Upper lobe of left lung (tissue), 6 donors: ENCODE measurements at places on chromosomes 16 and 17. TPM values are rescaled to one million over a fixed set of nuclear protein-coding genes. Genes with fewer than 3 reads are reported as not detected.

C17orf78 gene
- not detected for total RNA-seq

SLC9A5 gene
- total RNA-seq: 3.1 TPM

GRCh38 chr16:87490096-87490798, 2.6 kb downstream of the ZCCHC14 start:
- DNase-seq: no peak

IL21R gene
- 4.2 TPM for total RNA-seq

DNA sequence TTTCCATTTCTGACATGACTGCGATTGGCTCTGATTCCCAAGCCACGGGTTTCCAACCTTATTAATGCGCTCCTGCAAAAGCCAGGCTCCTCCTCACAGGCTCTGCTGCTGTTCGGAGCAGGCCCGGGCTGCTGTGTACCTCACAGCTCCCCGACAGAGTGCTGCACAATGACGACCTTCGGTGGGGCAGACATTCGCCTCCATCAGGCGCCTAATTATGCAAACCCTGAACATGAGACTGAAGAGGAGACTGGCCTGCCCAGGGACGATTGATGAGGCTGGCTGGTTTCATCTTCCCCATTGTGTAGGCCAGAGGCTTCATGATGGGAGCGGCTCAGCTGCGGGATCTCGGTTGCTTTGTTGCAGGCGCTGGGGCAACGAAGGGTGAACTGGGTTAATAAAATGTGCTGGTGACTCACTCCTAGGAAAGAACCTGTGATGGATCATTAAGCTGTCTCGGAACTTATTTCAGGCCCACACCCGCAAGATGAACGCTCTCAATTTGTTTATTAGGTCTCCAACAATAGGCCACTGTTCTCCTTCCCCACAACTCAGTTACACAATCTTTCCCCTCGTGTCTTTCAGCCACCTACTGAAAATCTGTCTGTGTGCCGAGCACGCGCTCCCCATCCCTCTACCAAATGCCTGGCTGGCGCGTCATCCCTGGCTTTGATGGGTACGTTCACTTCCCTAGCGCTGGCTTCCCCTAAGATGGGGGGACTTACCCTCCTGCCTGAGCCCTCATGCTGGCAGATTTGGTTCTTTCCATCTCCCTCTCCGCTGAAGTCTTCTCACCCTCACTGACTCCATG, 27.2 kb upstream of the TOB1 start:
- DNase-seq: no peak

DNA sequence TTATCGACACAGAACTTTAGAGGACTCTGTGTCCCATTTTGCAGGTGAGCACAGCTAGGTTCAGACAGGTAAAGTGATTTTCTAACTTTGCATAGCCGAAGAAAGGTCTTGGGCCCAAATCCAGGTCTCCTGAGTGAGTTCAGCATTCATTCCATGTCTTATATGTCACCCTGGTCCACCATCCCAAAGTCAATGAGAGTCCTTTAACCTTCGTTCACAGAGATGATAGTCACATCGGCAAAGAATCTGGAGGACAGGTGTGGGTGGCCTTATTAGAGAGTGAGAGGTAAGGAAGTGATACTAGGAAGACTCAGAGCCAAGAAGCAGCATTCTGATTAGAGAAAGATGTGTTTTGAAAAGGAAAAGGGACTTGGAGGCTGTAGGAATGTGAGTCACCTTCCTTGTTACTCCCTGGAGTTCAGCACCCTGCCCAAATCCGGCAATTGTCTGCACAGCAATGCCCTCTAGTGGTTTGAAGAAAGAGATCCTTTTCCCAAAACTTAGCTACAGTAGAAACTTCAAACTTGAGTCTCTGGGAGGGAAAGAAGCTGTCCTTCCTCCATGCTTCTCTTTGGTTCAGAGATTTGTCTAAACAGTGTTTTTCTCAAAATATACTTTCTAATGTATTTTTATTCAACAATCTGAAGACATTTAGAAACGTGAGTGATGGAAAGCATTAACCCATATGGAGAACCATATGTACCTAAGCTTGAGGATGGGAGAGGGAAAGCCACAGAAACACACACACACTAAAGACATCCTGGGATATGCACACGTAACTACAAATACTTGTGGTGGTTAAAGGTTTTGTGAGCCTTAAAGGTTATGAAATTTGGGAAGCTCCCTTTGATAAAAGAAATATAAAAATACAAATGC, 96.4 kb upstream of the SHISA6 start:
- DNase-seq: peak; percentile 24

SCNN1B gene
- total RNA-seq: 48.8 TPM

GRCh38 chr17:61285526-61286320, 113.9 kb upstream of the TBX2 start:
- no peak for DNase-seq

DNA sequence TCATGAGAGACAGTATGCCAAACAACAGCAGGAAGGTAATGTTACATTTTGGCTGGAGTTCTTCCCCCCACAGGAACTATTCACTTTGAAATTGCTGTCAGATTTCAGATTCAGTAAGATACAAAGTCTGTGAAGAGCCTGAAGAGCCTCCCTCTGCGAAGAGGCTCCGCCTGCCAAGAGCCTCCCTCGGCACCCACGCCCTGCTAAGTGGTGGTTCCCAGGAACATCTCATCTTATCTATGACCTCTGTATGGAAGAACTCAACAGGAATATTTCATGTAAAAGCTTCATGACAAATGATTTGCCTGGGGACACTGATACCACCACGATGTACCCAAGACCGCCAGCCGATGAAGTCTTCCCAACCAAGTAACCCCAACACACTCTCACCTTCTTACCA, 3.2 kb downstream of the ZC3H7A start:
- no peak for DNase-seq

GRCh38 chr16:13036600-13036999, 135.2 kb downstream of the SHISA9 start:
- DNase-seq: no peak

DNA sequence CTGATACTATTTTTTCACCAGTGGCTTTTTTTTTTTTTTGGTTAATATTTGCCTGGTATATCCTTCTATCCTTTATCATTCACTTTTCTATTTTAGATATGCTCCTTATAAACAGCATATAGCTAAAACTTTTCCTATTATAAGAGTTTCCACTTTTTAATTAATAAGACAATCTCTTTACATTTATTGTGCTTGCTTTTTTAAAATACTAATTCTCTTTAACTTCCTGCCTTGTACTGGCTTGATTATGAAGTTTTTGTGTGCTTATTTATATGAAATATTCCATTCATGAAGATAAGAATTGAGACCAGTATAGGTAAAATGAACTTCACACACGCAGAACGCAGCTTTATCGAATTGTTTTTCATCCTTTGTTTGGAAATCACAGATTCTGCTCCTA, 9.0 kb upstream of the CDRT15 start:
- DNase-seq: no peak

DNA sequence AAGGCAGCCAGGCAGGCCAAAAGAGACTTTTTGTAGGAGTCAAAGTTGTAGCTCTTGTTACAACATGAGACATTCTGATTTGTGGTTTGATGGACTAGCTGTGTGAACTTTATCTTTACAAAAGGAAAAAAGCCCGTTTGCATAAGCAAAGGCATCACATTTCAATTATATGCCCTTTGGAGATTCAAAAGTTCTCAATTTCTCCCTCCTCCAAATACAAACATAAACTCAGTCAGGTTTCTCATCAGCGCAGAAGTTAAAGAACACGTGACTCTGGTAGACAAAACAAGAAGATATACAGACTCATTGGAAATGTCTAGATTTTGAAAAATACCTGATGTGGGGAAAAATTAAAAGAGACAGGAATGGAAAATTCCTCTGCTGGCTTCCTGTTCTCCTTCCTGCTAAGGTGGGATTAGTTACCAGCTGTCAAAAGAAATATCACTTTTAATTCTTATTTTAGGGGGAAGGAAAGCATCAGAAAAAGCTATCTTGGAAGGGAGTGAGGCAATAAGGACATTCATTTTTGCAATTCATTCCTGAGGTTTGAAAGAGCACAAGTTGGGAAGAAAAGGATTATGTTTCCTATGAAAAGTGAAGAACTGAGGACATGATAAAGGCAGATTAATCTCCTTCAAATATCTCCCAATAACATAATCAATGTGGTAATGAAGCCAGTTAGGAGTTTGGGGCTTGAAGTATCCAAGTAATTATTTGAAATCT, 4.6 kb upstream of the KCNJ16 start:
- DNase-seq: no peak

- no peak for DNase-seq
These were observed 27.5 kb upstream of the HLF start for GRCh38 chr17:55237268-55237667.

FA2H gene
- total RNA-seq: 6.8 TPM

KRT36 gene
- not detected for total RNA-seq

GRCh38 chr16:29808219-29808900, 2.0 kb downstream of the MAZ start:
- no peak for DNase-seq

GRCh38 chr16:68384288-68385161, 63.8 kb downstream of the SMPD3 start:
- DNase-seq: no peak

DYNC1LI2 gene
- 91.5 TPM for total RNA-seq

DNA sequence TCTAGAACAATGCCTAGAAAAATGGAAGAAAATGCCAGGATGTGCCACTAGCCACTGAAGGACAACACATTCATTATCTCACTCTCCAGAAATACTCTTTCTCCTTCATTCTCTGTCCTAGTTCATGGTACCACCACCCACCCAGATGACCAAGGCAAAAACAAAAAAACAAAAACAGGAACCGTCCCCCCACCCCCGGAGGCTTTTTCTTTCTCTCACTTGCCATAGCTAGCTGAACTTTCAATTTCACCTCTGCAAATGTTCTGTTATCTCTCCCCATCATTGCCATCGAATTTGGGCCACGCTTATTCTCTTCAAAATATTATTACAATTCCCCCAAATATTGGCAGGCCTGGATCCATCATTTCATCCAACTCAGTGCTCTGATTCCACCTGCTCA, 49.0 kb downstream of the SOX9 start:
- DNase-seq: no peak

GRCh38 chr17:20313306-20313705, 154.0 kb downstream of the LGALS9B start:
- no peak for DNase-seq

GRCh38 chr16:4873091-4873490, 25.8 kb downstream of the UBN1 start:
- peak; percentile 3 for DNase-seq

- peak; percentile 33 for DNase-seq
These were observed 3.6 kb upstream of the HS3ST3B1 start for GRCh38 chr17:14297161-14297851.

- no peak for DNase-seq
These were observed 17.2 kb upstream of the NUDT16L1 start for GRCh38 chr16:4675864-4676786.

KRT13 gene
- total RNA-seq: 12.1 TPM

DNA sequence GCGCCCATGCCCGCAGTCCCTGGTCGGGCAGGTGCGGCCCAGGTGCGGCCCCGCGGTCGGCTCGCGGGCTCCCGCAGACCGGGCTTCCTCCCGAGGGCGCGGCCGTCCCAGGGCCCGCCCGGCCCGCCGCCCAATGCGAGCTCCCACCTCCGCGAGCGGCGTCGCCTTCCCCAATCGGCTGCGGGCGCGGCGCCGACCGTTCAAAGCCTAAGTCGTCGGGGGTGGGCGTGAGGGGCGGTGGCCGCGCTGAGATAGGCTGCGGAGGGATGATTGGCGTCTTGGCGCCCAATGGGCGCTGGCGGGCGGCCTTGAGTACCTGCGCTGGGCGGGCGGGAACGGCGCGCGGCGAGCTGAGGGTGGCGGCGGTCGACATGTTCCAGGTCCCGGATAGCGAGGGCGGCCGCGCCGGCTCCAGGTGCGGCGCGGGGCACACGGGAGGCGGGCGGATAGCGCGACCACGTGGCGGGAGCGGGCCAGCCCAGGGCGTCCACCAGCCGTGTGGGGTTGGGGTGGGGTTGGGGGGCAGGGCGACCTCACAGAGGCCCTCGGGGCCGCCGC, at the start of gene JPT2:
JPT2 (plus strand) TSS at position 338 of the 558 bp plus-strand sequence; CDS start at position 372, 34 bp downstream.
- DNase-seq: peak; percentile 100

DNA sequence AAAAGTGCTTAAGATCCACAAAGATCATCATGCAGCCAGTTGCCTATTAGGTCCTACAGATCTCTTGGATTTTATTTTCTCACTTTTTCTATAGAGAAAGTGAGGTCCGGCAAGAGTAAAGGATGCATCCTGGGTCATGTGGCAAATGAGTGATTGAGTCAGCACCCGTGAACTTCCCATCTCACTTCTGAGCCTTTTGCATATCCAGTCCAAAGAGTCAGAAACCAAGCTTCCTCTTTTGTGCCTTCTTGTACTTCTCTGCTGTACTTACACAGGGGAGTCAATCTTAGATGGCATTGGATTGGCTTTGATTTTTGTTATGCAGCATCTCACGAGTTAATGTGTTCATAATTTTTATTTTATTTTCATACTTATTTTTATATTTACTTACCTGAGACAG, 114.2 kb upstream of the IRX5 start:
- DNase-seq: no peak

GRCh38 chr16:6375465-6376075, 957.1 kb upstream of the RBFOX1 start:
- DNase-seq: no peak

DNA sequence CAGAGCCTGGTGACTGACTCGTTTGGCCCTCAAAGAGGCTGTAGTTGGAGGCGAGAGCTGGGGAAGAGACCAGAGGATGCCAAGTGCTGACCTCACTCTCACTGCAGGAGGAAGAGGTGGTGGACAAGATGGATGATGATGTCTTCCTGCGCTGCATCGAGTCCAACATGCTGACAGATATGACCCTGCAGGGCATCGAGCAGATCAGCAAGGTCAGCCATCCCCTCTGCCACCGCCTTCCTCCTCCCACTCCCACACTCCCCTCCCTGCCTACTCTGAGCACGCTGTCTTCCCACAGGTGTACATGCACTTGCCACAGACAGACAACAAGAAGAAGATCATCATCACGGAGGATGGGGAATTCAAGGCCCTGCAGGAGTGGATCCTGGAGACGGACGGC, 26.9 kb downstream of the POLR2A start:
- no peak for DNase-seq

ABCC3 gene
- total RNA-seq: 49.8 TPM

LGALS9B gene
- total RNA-seq: 3.0 TPM

WIPI1 gene
- 42.9 TPM for total RNA-seq

PAM16 gene
- total RNA-seq: 71.2 TPM

DNA sequence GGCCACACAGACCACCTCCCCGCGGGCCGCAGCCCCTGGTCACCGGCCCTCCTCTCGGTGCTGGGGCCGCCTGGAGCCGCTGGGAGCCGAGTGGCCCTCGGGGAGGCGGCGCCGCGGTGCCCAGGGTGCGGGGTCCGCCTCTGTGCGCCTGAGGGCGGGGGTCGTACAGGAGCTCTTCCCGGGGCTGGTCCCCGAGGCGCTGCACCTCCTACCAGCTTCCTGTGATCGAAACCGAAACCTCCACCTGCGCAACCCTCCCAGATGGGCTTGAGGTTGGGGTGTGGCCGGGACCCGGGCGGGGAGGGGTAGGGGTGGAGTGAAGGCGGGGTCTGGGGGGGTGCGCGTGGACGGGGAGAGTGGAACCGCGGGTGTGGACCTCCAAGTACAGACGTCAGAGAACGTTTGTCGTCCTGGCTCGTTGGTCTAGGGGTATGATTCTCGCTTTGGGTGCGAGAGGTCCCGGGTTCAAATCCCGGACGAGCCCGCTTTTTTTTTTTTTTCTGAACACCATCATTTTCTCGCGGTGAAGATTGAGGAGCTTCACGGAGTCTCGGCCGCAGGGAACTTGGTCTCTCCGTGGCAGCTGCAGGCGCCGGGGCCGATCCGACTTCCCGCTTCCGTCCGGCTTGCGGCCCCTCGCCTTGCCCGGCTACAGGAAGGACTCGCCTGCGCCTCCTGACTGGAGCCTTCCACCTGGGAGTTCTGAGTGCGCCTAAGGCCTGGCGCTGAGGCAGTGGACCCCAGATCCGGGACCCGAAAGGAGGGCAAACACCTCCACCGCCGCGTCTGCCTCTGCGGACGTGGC, 23.9 kb downstream of the ZNF213 start:
- peak; percentile 93 for DNase-seq

SOST gene
- not detected for total RNA-seq

KAT8 gene
- 85.2 TPM for total RNA-seq

ST3GAL2 gene
- total RNA-seq: 27.0 TPM
